CD8-positive, alpha-beta memory T cell (primary cell): ENCODE measurements at places on chromosomes 3 and 15.

- no peak for DNase-seq
Measured at GRCh38 chr3:45639044-45639392, 44.5 kb downstream of the LIMD1 start.

- no peak for DNase-seq
Measured at GRCh38 chr3:155979746-155980145, 109.3 kb downstream of the GMPS start.

GRCh38 chr3:26652164-26652563, 29.6 kb downstream of the LRRC3B start:
- no peak for DNase-seq

DNA sequence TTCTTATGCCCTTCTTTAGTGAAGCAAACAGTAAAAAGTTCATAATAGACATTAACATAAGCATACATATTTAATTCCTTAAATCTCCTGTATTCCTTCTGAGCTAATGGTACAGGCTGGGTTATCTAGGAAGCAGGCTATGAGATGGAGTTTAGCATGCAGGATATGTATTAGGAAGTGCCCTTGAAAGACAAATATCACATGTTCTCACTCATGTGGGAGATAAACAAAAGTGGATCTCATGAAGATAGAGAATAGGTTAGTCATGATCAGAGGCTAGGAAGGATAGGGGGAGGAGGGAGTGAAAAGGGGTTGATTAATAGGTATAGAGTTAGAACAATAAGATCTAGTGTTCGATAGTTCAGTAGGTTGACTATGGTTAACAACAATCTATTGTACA, 105.4 kb downstream of the CLASP2 start:
- DNase-seq, result no peak

- no peak for DNase-seq
Measured at GRCh38 chr3:128655531-128655930, 4.9 kb upstream of the RPN1 start.

GRCh38 chr3:121362035-121362734, 183.6 kb downstream of the POLQ start:
- DNase-seq, result no peak

DNA sequence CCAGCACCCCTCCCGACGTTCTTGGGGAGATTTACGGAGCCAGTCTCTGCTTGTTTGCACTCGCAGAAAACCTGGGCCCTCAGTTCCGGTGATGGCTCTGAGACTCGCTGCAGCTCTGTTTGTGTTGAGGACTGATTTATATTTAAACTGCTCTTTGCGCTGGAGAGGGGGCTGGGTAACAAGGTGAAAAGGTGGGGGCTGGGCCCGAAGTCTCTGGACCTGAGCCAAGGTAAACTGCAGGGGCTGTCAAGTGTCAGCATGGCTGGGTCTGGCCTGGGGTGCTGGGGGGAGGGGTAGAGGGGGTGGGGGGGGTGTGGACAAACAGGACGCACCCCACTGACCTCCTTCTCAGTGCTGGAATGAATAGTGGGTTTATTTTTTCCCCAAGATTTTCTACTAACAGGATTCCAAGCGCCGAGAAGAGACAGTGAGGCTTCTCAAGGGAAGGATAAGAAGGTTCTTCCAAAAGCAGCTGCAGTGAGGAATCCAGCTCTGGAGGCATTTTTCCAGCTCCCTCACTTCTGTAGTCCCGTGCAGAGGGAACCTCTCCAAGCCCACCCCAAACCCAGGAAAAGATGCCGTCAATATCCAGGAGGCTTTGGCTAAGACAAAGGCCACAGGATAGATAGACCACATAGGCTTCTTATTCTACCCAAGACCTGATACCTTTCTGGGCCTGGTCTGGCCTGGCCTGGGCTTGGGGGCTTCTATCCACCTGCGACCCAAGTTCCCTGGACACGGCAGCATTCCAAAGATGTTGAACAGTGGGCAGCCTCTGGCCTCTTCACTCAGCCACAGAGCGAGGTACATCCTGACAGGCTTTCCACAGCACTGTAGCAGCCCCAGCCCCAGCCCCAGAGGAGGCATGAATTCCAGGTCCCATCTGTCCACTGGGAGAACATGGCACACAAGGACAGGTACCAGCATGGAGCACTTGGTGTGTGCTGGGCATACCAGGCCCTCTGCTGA, 938 bp upstream of the SLCO2A1 start:
- no peak for DNase-seq

GRCh38 chr3:13563321-13563720, 14.4 kb downstream of the FBLN2 start:
- no peak for DNase-seq

GRCh38 chr3:12943124-12944021, 102.0 kb upstream of the RPL32 start:
- no peak for DNase-seq

- no peak for DNase-seq
Measured at GRCh38 chr15:72192416-72192815, 5.2 kb downstream of the GRAMD2A start.

DNA sequence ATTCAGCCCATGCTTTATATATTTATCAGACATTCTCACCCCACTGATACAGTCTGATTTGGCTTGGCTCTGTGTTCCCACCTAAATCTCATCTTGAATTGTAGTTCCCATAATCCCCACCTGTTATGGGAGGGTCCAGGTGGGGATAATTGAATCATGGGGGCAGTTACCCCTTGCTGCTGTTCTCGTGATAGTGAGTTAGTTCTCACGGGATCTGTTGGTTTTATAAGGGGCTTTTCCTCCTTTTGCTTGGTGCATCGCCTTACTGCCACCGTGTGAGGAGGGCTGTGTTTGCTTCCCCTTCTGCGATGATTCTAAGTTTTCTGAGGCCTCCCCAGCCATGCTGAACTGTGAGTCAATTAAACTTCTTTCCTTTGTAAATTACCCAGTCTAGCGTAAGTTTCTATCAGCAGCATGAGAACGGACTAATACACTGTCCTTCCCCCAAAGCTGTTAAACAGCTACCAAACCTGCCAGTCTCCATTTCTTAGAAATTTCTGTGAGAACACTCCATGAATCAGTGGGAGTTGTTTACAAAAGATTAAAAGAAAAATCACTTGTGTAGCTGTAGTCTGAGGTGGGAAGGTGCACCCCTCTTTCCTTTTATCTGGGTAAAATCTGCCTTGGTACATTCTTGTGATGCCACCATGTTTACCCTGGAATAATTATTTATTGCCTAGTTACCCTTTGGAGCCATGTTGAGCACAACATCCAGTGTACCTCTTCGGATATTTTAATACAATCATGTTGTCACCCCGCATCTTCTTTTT, 160.5 kb downstream of the THSD4 start:
- no peak for DNase-seq
